COR-L47 (cell line): ENCODE measurements at places on chromosomes 4 and X.

DNA sequence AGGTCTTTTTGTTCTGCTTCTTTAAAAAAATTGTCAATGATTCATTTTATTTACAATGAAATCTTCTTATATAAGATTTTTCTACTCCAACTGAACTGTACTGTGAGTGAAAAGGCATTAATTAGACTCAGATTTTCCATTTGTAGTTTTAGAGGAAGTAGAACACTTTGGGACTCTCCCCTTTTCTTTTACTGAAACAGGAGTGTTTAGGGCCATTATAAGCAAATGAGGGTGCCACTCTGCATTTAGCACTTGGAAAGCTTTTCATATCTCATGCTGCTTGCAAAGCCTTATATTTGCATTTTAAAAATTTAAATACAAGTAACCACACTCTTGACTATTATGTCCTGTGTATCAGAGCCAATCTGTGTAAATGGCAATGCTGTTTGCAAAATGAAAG, 584.3 kb downstream of the KLHL13 start:
- DNase-seq, result no peak

GRCh38 chr4:7763788-7764187, 175.9 kb downstream of the AFAP1 start:
- no peak for DNase-seq

DNA sequence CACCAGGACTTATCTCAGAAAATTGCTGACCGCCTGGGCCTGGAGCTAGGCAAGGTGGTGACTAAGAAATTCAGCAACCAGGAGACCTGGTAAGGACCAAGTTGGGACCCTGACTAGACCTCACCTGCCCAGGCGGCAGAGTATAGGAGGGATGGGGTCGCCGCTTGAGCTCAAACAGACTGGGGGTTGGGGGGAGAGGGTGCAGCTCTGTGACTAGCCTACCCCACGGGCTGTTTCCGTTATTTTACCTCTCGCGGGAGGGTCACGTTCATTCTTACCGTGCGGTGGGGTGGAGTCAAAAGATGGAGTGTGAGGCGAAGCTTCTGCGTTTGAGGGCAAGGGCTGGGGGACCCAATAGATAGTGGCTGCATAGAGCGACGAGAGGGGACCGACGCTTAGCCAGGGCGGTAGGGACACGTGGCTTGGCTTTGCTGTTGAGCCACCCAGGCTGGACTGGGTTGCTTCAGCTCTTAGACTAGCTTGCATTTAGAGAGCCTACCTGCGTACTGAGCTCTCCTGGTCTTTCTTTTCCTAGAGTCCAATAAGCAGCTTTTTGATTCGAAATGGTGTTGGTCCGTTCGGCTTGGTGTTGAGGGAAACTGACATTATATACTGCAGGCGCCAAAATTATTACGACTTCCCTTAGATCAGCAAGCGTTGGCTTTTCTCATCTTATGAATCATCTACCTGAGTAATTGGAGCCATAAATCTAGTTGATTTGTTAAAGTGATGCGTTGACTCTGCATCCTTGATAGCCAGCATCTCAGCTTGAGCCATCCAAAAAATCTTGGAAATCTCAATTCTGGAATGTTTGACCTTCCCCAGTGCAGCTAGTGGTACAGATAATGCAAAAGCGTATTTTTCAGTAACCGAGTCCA, 591 bp downstream of the PRPS1 start:
- DNase-seq, result peak; percentile 41

GRCh38 chrX:134115270-134115669, 121.7 kb upstream of the CCDC160 start:
- DNase-seq, result no peak

- DNase-seq, result no peak
Measured at GRCh38 chrX:139211568-139212182, 318.9 kb upstream of the F9 start.

- no peak for DNase-seq
Measured at GRCh38 chr4:32031026-32031425, 1310.9 kb downstream of the PCDH7 start.

GRCh38 chr4:186651624-186652023, 72.0 kb downstream of the FAT1 start:
- peak; percentile 55 for DNase-seq

- DNase-seq, result no peak
Measured at GRCh38 chr4:87053802-87054767, 119.3 kb downstream of the AFF1 start.
